Jurkat, Clone E6-1 (cell line): ENCODE measurements at places on chromosomes 3 and 15.
A peak's percentile ranks its signal among the peaks of the same experiment; 100 is the strongest.

GRCh38 chr15:65249641-65250040 lies 37.0 kb downstream of the PARP16 start:
- DNase-seq, result no peak

GRCh38 chr3:59186725-59187124 lies 136.9 kb upstream of the CFAP20DC start:
- DNase-seq, result peak; percentile 24

DNA sequence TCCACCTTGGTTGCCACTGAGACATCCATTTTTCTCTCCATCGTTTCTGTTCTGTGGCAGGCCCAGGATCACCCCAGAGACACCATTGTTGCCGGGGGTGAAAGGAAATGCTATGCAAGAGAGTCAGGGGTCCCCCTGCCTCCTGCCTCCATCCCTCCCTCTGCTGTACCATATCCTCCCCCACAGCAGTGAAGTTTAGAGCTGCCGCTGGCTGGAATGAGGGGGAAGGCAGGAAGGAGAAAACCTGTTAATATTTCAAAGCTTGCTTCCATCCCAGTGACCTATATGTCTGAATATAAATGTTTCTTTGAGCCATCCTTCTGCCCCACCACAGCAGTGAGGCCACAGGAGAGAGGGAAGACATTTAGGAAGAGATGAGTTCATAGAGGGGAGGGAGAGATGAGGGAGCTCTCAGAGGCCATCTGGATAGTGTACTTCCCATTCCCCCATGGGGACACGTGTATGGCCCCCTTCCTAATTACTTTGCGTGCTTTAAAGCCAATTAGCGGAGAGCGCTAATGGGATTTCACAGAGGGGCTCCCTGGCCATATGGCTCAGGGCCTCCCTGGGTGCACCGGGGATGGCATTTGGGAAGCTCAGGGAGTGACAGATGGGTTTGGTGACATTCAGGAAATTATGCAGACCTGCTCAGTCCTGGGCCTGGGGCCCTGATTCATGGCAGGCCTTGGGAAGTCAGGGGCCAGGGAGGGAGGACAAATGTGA lies 40.4 kb upstream of the CHRNB4 start:
- DNase-seq, result no peak

DNA sequence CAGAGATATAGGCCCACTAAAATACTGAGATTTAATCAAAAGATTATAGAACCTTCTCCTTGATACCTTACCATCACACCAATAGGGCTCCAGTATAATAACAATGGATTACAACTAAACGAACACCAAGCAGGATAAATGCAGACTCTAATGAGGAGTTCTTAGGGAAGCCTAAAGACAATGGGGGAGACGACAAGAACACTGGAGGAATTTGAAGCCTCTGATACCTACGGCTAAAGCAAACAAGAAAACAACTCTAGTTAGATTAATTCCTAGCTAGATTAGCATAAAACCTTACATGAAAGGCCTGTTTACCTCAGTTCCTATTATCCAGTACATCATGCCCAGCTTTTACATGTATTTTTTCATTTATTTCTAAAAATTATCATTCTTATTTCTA lies 35.1 kb downstream of the NGLY1 start:
- no peak for DNase-seq
